Breast epithelium (tissue), 4 donors: ENCODE measurements at places on chromosomes 5 and 9. TPM values are rescaled to one million over a fixed set of nuclear protein-coding genes. Genes with fewer than 3 reads are reported as not detected.

HMMR gene
- 3.5 TPM for total RNA-seq

LCN2 gene
- total RNA-seq: 42.3 TPM

BARHL1 gene
- total RNA-seq: not detected

ACSL6 gene
- 0.33 TPM for total RNA-seq

PCDHGA5 gene
- total RNA-seq: 5.4 TPM

SLC34A1 gene
- total RNA-seq: not detected

NDUFB6 gene
- 30.0 TPM for total RNA-seq

HAVCR2 gene
- total RNA-seq: 10.8 TPM

GPX3 gene
- total RNA-seq: 5,290 TPM

CCNO gene
- total RNA-seq: 0.32 TPM

C5orf52 gene
- not detected for total RNA-seq

SLU7 gene
- total RNA-seq: 86.3 TPM

TMC1 gene
- total RNA-seq: not detected

NEUROG1 gene
- total RNA-seq: not detected

C9orf152 gene
- total RNA-seq: not detected

ADAMTS13 gene
- 0.96 TPM for total RNA-seq

IPO11 gene
- 33.1 TPM for total RNA-seq

GFI1B gene
- total RNA-seq: not detected

KCNV2 gene
- not detected for total RNA-seq

NR2F1 gene
- total RNA-seq: 4.6 TPM

KYAT1 gene
- total RNA-seq: 7.2 TPM

SLC24A2 gene
- total RNA-seq: not detected

SH2D3C gene
- total RNA-seq: 15.4 TPM

AKNA gene
- 20.1 TPM for total RNA-seq

CAVIN4 gene
- 0.29 TPM for total RNA-seq

CORO2A gene
- total RNA-seq: 7.2 TPM

IL4 gene
- total RNA-seq: not detected

GRM6 gene
- total RNA-seq: not detected

GRXCR2 gene
- not detected for total RNA-seq

LRRC26 gene
- not detected for total RNA-seq

SPACA9 gene
- 5.0 TPM for total RNA-seq

RFK gene
- total RNA-seq: 23.9 TPM

SPATA31C1 gene
- total RNA-seq: not detected

EXD3 gene
- 7.7 TPM for total RNA-seq

MCIDAS gene
- total RNA-seq: not detected

HRCT1 gene
- 3.4 TPM for total RNA-seq

TESK1 gene
- total RNA-seq: 26.5 TPM

NDUFS6 gene
- 37.9 TPM for total RNA-seq

PDE8B gene
- 8.6 TPM for total RNA-seq

SLC28A3 gene
- 10.5 TPM for total RNA-seq

HTR4 gene
- 0.66 TPM for total RNA-seq

CAMK4 gene
- total RNA-seq: 1.4 TPM

CD14 gene
- 119 TPM for total RNA-seq

LHX2 gene
- total RNA-seq: not detected

AGXT2 gene
- total RNA-seq: not detected

DOCK2 gene
- 19.8 TPM for total RNA-seq
